Renal pelvis (tissue), 12 donors: ENCODE measurements at places on chromosomes 11 and 22. TPM values are rescaled to one million over a fixed set of nuclear protein-coding genes. Genes with fewer than 3 reads are reported as not detected.

- no peak for DNase-seq
Measured at GRCh38 chr22:39732625-39733024, 160.9 kb downstream of the ENTHD1 start.

DNA sequence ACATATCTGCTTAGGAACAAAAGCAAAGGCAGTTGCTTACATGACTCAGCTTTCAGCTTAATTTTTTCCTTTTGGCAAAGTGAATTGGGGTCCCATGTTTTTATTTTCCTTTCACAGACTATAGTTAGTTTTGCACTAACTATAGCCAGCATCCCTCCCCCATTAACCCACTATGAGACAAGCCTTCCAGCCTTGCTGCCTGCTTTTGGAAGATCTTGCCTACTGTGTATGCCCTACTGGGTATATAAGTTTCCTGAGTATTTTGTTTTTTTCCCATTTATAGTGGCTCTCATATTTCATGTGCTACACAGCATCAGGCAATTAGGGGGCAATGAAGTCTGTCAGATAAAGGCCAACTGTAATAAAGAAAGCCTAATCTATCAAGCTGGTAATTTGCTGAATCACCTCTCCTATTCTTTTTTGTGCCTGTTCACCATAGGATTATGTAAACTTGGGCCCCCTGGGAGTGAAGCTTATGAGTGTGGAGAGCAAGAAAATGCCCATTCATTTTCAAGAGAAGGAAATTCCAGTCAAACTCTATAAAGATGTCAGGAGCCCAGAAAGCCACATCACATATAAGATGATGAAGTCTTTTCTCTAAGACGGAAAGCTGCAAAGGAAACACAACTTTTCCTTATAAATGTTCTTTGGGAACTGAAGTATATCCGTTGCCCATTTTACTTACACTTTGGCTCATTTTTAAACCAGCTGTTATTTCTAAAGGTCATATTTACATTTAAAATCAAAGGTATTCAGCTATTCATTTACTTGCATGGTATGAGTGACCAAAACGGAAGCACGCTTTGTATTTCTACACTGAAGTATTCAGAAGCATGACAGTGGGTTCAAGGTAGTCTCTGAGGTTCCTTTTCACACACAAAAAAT, 64.0 kb downstream of the CCDC83 start:
- DNase-seq, result no peak

DNA sequence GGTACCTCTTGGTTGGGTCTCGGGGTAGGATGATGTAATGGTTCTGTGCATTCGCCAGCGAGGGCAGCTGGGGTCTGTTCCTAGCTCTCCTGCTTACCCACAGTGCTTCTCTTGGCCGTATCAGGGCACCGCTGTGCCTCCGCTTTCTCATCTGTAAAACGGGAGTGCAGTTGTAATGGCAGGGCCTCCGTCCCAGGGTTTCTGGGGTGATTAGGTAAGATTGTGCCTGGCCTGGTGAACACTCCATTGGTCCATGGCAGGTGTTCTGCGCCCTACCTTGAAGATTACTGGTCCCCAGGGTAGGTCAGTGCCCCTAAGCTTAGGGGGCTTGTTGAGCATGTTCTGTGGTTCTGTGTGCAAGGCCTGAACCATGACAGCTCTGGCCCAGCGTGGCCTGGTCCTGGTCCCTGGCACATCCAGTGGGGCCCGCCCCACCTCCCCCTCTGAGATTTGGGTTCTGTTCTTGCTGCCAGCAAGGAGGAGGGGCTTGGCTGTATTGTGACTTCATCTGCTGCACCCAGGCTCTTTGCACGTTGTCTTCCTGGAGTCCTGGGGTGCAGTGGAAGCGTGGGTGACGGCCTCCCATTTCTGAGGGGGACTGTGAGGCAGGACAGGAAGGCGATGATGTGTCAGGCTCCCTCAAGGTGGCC, 4.9 kb downstream of the MYRF start:
- DNase-seq, result no peak

SLC37A2 gene
- polyA plus RNA-seq, result 1.9 TPM

- no peak for DNase-seq
Measured at GRCh38 chr22:44937216-44937615, 72.6 kb downstream of the PHF21B start.

GRCh38 chr11:1304380-1304779, 5.1 kb downstream of the TOLLIP start:
- peak; percentile 35 for DNase-seq

DNA sequence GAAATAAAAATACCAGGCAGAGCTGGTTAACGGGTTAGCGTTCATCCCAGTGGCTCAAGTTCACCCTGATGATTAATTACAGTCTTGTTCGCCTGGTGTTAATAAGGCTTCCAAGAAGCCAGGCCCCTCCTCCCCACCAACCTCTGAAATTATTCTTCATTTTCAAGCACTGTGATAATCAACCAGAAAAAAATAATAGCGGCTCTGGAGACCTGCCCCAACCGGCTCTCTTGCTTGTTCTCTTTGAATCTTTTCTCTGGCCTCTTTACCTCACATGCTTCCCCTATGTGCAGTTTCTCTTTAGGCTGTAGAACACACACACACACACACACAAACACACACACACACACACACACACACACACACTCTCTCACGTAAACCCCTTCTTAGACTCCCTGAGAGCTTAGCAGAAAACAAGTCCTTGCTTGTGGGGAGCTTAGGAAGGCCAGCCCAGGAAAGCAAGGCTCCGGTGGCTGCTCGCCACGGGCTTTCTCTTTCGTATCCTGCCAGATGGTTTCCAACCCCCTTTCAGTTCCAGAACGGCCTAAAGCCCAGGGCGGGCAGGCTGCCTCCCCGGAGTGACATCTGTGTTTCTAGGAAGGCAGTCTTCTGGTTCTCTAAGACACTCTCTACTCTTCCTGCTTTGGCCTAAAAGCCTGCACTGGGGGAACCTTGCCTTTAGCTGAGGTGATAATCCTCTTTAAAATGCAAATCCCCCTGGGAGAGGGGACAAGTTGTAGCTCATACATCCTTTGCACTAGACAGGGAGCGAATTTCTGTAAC, 106.4 kb upstream of the SESN3 start:
- DNase-seq, result peak; percentile 45

DNA sequence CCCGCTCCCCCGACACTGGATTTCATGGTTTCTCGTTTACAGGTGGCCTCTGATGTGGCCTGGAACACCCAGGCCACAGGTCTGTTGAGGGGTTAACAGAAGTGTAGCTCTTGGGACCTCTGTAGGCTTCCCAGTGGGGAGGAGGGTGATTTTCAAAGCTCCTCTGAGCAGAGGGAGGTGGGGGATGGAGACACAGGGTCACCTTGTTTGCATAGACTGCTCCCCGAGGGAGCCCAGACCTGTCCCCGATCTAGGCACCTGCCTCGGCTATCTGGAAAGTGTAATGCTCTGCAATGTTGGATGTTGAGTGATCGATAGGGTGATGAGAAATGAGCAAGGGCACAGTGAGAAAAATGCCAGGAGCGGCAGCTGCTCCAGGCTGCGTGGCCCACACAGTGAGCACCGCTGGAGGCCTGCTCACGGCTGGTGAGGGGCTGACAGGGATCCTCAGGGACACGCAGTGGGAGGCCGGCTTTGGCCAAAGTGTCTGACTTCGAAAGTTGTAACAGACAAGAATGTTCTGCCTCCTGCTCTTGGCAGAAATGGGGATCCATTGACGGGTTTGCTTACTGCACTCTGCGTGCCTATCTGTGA, 594.1 kb downstream of the BRD1 start:
- DNase-seq, result no peak

CCDC89 gene
- polyA plus RNA-seq, result 2.9 TPM

- no peak for DNase-seq
Measured at GRCh38 chr11:78266451-78266850, 77.7 kb downstream of the USP35 start.

VWCE gene
- polyA plus RNA-seq, result 2.7 TPM

- DNase-seq, result no peak
Measured at GRCh38 chr11:19747634-19748033, 35.0 kb downstream of the NAV2 start.

DNA sequence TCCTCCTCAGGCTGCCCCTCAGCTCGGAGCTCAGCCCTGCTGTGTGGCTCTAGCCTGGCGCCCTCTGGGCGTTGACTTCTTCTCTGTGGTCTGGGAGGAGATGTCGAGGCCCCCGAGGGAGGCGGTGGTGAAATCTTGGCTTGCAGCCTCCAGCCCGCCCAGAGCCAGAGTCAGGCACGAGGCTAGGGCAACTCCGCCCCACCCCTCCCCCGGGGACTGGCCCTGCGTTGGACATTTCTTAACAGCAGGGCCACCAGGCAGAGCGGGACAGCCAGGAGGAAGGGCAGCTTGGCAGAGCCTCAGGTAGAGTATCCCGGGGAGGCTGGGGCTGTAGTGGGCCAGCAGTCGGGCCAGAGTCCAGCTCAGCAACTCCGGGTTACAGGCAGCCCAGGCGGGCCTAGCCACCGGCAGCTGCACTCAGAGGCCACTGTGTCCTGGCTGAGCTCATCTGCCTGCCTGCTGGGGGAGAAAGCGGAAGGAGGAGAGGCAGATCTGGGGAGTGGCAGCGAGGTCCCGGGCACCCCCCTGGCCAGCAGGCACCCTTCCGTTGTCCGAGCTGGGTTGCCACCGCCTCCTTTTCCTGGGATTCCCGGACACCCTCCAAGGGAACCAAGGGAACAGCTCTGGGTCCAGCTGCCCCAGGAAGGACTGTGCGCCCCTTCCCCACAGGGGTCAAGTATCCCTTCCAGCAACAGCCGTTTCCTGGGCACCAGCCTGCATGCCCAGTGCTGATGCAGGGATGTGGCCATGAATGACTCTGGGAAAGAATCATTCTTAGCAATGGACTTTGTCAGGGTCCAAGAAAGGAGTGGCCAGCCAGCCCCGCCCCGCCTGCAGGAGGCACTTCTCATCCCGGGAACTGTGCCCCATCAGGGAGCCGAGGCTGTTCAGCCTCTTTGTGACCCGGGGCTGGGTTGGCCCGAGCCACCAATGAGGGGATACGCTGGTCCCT, at the start of gene ALDH3B1:
TSS of gene ALDH3B1 (plus strand) at position 238 of the 952 bp plus-strand sequence. CDS start 4,971 bp downstream, outside the sequence.
- no peak for DNase-seq

DNA sequence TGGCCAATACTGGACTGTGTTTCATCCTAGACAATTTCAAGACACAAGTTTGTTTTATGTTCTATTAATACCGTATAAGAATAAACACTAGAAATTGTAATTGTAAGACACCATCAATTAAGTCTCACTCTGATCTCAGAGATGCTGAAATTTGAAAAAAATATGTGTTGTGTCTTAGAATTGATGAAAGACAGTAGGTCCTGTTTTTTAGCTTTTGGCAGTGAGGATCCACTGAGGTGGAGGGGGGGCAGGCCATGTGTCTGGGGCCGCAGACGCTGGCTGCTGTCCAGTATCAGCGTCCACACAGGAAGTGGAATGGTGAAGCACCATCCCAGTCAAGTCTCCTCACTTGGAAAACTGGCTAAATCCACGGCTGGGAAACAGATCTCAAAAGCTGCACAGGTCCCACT, 22.5 kb upstream of the ALG8 start:
- no peak for DNase-seq

CSNK2A3 gene
- 0.86 TPM for polyA plus RNA-seq
